ENCODE measurements at places on chromosomes 4 and X.

DNA sequence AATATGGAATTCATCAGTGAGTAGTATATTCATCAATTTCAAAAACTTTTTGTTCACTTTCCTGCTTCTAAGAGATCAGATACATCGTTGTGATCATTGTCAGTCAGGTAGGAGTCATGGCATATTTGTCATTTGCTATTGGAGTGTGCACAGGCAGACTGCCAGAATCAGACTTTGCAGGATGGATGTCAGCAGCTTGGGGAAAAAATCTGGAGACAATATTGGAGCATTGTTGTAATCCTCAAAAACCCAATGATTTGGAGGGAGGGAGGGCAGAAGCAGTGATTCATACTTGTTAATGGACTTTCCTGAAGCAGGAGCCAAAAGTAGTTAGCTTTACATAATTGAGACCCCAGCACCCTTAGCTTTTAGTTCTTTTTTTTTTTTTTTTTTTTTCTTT is 59.6 kb upstream of the DRP2 start:
- no peak for DNase-seq

GRCh38 chr4:156771171-156771837 is 200.3 kb downstream of the PDGFC start:
- DNase-seq, result peak; percentile 65

GRCh38 chr4:24604558-24605214 is 20.3 kb upstream of the DHX15 start:
- no peak for DNase-seq

- DNase-seq, result no peak
Measured at GRCh38 chr4:100170986-100171385, 19.3 kb downstream of the DDIT4L start.

GRCh38 chr4:106868381-106869035 is 167.6 kb downstream of the DKK2 start:
- DNase-seq, result no peak

- no peak for DNase-seq
Measured at GRCh38 chr4:6523251-6523650, 50.8 kb upstream of the PPP2R2C start.

DNA sequence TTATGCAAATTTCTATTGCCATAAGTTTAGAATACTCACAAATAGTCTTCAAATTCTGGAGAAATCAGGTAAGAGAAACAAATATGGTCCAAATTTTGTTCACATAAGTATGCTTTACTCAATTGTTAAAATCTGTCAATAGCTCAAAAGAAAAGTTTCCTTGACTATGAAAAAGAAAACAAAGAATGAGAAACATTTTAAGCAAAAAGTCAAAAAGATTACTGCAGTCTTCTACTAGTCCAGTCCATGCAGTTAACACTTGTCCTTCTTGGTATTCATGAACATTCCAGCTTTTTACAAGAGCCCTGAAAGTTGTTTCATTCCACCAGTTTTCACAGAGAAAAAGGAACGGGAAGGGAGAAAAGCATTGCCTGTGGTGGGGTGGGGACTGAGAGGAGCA is 54.7 kb upstream of the ZXDA start:
- DNase-seq, result no peak

DNA sequence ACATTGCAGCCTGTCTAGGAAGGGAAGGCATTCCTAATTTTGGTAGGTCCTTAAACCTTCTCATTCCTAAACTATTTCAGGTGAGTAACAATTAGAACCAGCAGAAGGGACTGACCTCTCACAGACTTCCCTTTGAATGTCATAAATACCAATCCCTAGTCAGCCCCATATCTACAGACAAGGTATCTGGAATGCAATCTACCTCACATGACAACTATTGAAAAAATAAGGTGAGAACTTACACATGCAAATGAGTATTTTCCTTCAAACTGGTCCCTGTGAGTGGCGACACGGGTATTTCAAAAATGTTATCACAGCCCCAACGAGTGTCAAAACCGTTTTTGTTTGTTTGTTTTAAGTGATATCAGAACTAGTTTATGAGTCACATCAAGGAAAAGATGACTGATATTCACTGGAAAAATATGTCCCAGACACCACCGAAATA is 102.4 kb upstream of the VCX2 start:
- no peak for DNase-seq

- DNase-seq, result no peak
Measured at GRCh38 chrX:111831343-111831742, 44.6 kb upstream of the TRPC5OS start.
